ENCODE measurements at places on chromosomes 3 and 15. TPM values are rescaled to one million over a fixed set of nuclear protein-coding genes. Genes with fewer than 3 reads are reported as not detected.

DNA sequence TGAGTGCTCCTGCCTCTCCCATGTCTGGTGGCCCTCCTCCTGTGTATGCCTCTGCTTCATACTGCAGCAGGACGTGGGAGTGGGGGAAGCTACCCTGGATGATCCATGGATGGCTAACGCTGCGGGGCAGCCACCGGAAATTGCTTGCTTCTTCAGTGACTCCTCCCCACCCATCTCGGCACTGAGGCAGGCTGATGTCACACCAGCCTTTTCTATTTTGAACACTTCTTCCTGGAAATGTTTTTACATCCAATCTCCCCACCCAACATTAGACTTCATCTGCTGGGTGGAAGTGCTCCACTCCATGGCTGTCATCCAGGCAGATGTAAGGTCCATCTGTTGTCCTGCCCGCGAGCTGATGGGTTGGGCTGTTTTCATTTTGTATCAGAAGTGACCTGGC lies 58.9 kb upstream of the MUC13 start:
- H3K4me3 ChIP-seq = no peak overlapping the region
- no peaks in the 10 kb centered on the region for H3K36me3 ChIP-seq
- no peaks in the 10 kb centered on the region for H3K27me3 ChIP-seq
- no peak overlapping the region for H3K27ac ChIP-seq

DNA sequence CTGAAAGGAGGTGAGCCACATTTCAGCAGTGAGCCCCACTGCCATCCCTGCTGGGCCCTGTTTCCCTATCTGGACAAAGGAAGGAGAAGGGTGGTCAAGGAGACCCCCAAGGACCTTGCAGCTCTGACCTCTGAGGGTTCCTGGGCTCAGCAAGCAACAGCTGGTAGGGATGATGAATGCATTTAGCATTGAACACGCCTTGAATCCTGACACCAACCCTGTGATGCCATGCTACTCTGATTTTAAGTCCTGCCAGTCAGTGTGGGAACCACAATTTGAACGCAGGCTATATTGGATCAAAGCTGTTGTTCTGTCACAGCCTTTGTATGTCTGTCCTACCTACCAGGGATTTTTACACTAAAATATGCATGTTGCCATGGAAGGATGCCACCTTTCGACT lies 6.5 kb downstream of the MPI start:
- peaks cover 21% of the 10 kb centered on the region for H3K4me1 ChIP-seq
- no peak overlapping the region for H3K27ac ChIP-seq
- no peaks in the 10 kb centered on the region for H3K36me3 ChIP-seq
- DNase-seq = no peak

The TM4SF18 gene
- total RNA-seq = 3.2 TPM

DNA sequence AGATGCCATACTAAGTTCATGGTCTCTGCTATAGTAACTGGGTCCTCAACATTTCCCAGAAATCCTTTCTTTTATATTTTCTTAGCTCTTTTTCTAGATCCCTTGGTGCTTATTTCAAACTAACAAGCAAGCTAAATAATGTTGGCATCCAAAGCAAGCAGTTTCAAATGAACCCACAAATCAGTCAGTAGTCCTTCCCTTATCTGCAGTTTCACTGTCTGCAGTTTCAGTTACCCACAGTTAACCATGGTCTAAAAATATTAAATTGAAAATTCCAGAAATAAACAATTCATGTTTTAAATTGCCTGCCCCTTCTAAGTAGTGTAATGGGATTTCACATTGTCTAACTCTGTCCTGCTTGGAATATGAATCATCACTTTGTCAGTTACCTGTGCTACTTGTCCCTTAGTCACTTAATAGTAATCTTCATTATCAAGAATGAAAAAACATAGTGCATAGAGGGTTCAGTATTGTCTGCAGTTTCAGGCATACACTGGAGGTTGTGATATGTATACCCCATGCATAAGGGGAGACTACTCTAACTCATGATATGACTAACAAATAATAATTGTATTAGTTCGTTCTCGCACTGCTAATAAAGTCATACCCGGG lies 633.7 kb downstream of the MECOM start:
- no peaks in the 10 kb centered on the region for H3K36me3 ChIP-seq
- no peak overlapping the region for H3K27ac ChIP-seq
- H3K4me3 ChIP-seq = no peak overlapping the region
- no peak for DNase-seq
- H3K4me1 ChIP-seq = no peaks in the 10 kb centered on the region

GRCh38 chr3:125280668-125281361 lies 68.3 kb upstream of the SLC12A8 start:
- no peaks in the 10 kb centered on the region for H3K27me3 ChIP-seq
- H3K4me3 ChIP-seq = no peak overlapping the region
- DNase-seq = no peak
- no peaks in the 10 kb centered on the region for H3K4me1 ChIP-seq
- H3K27ac ChIP-seq = no peak overlapping the region

DNA sequence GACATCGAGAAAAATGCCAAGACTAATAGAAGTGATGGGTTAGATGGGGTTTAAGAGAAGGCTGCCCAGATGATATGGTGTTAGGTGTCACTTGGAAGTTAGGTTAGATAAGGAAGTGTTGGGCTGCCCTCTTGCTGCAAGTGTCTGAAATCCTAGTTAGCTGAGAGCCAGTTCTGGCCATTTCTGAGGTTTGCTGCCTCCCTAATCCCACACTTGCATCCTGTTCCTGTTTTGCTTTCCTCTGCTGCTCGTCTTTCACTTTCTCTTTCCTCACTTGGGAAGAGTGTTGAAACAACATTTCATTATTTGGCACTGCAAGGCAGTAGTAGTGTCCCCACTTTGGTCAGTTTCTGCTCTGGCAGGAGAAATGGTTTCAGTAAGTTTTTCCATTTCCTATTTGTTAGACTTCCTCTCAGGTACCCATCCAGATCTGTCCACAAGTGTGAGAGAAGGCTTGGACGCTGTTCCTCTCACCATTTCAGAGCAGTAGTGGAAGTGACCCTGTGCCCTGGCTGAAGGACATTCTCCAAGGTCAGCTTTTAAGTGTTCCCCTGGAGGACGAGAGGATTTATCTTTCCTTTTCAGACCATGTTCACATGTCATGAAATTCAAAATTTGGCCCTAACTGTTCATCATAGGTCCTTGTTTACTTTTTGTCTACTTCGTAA lies 93.3 kb downstream of the ADAMTSL3 start:
- no peaks in the 10 kb centered on the region for H3K27me3 ChIP-seq
- DNase-seq = no peak
- no peak overlapping the region for H3K4me3 ChIP-seq

GRCh38 chr3:112132975-112133448 lies at the start of gene GCSAM:
Gene GCSAM (minus strand): TSS chr3:112133248. CDS start chr3:112133120, 128 bp downstream.
- no peak for DNase-seq
- no peak within 1 kb of the TSS for H3K4me3 ChIP-seq
- H3K27ac ChIP-seq = no peak within 1 kb of the TSS
- H3K27me3 ChIP-seq = no peaks in the 10 kb centered on the region

DNA sequence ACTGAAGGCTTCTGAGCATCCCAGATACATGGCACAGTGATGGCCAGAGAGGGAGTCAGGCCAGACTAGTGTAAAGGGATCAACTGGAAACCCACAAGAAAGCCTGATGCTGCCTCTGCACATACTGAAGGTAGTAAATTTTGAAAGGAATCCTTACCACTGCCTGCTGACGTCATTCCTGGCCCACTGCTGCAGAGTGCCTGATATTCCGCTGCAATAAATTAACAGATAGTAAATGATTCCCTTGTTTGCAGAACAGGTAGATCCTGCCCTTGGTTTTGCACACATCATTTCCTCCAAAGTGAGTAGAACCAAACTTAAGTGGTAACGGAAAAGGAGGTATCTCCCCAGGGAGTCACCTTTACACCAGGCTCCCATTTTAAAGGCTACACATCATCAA lies 146.7 kb downstream of the FBN1 start:
- H3K4me3 ChIP-seq = no peak overlapping the region
- H3K4me1 ChIP-seq = no peaks in the 10 kb centered on the region
- DNase-seq = no peak
- no peak overlapping the region for H3K27ac ChIP-seq

GRCh38 chr3:51681453-51681852 lies 10.4 kb downstream of the TEX264 start:
- H3K27ac ChIP-seq = no peak overlapping the region
- H3K36me3 ChIP-seq = peaks cover 15% of the 10 kb centered on the region
- no peaks in the 10 kb centered on the region for H3K27me3 ChIP-seq
- DNase-seq = no peak
- H3K4me3 ChIP-seq = no peak overlapping the region
